ENCODE measurements at places on chromosomes 6 and 20.

DNA sequence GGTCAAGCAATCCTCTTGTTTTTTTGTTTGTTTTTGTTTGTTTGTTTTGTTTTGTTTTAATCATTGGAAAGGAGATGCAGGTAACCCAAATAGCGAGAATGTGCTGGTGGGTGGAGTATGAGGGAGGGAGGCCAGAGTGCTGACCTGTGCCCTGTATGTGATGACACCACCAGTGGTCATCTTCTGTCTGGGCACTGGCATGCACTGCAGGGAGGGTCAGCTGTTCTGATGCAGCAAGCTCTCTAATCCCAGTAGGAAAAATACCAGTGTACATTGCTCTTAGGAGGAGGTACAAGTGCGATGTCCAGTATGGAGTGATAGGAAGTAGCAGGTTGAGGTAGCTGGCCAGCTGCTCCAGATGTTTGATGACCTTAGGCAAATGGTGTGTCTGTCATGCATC lies 2.9 kb upstream of the CST1 start:
- no peak overlapping the region for H3K4me3 ChIP-seq
- peaks cover 6% of the 10 kb centered on the region for H3K4me1 ChIP-seq
- no peak for DNase-seq
- H3K36me3 ChIP-seq = no peaks in the 10 kb centered on the region
- no peak overlapping the region for H3K27ac ChIP-seq

- DNase-seq = no peak
- no peaks in the 10 kb centered on the region for H3K27me3 ChIP-seq
- H3K27ac ChIP-seq = no peak overlapping the region
- no peak overlapping the region for H3K4me3 ChIP-seq
- no peaks in the 10 kb centered on the region for H3K4me1 ChIP-seq
Observed at GRCh38 chr20:6079016-6079415, 25.2 kb upstream of the LRRN4 start.

DNA sequence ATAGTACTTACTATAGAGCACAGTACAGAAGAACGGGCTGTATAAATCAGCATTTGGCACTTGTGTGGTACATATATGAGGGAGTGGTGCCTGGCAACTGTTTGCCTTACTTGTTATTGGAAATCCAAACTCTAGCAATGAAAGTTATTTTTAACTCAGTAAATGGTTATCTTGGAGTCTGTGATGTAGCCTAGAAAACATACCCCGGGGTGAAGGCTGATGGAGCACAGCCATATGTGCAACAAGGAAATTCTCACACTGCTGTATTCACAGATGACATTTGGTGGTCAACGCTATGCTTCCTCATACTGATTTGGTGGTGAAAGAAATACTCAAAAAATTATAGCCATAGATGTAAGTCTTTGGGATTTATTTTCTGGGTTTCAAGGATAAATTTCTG lies 807.5 kb upstream of the FLRT3 start:
- H3K4me1 ChIP-seq = no peaks in the 10 kb centered on the region
- DNase-seq = no peak
- no peaks in the 10 kb centered on the region for H3K36me3 ChIP-seq
- no peaks in the 10 kb centered on the region for H3K27me3 ChIP-seq
- H3K4me3 ChIP-seq = no peak overlapping the region
- no peak overlapping the region for H3K27ac ChIP-seq

DNA sequence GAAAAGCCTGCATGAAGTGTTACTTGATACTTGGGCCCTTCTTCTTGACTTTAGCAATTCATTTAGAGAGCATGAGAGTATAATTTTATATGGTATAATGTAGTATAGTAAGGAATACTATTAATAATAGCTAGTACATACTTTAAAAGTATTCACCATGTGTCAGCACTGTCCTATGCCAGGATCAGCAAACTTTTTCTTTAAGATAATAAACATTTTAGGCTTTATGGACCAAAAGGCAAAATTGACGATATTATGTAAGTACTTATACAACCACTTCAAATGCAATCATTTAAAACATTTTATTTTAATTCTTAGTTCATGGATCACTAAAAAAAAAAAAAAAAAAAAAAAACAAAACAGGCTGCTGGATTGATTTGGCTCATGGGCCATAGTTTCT lies 163.9 kb downstream of the IBTK start:
- no peaks in the 10 kb centered on the region for H3K4me1 ChIP-seq
- DNase-seq = peak; percentile 33

DNA sequence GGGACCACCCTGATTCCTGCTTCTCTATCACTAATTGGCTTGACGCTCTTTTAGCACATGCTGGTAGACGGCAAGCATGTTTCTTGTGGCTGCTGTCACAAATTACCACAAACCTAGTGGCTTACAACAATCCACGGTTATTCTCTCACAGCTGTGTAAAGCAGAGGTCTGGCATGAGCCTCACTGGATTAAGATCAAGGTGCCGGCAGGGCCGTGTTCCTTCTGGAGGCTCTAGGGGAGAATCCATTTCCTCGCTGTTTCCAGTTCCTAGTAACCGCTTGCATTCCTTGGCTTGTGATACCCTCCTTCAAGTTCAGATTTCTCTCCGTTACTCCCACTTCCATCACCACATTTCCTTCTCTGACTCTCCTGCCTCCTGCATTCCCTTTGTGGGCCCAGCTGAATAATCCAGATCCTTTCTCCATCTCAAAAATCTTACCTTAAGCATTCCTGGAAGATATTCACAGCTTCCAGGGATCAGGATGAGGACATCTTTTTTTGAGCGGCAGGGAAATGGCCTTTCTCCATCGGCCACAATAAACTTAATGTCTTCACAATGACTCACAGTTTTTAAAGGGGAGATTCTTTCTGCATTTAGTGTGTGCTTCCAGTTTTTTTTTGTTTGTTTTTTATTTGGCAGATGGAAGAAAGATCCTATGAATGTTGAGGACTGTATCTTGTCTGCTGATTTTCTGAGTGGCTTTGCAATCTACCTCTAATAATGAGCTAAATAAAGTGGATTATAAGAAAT lies 39.9 kb downstream of the BMP6 start:
- H3K4me3 ChIP-seq = no peak overlapping the region
- H3K27ac ChIP-seq = no peak overlapping the region
- DNase-seq = peak; percentile 25

GRCh38 chr6:17998442-17998841 lies 11.0 kb upstream of the KIF13A start:
- no peaks in the 10 kb centered on the region for H3K36me3 ChIP-seq
- no peaks in the 10 kb centered on the region for H3K27me3 ChIP-seq
- no peak overlapping the region for H3K27ac ChIP-seq
- H3K4me1 ChIP-seq = peaks cover 4% of the 10 kb centered on the region

DNA sequence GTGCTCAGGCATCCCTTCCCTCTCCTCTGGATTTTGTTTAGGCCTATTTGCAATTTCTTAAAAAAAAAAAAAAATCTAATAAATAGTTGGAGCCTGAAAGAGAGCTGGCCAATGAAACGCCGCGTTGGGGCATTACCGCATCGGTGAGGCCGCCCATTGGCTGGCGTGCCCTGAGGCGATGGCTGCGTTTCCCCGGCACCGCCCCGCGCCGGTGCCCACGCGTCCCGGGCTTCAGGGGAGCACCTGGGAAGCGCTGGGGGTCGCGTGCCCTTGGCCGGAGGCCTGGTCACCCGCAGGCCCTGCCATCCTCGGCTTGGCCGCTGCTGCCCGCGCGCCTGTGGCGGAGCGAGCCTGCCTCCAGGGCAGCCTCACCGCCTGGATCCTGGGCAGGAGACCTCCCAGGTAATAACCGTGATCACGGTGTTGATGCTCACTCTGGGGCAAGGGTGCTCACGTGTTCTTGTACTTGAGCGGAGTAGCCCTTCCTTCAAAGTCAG lies 155.4 kb downstream of the NRN1 start:
- peaks cover 3% of the 10 kb centered on the region for H3K4me1 ChIP-seq
- H3K27ac ChIP-seq = no peak overlapping the region
- peak; percentile 10 for DNase-seq
- peaks cover 2% of the 10 kb centered on the region for H3K27me3 ChIP-seq
- H3K4me3 ChIP-seq = peak overlapping the region; percentile 51

DNA sequence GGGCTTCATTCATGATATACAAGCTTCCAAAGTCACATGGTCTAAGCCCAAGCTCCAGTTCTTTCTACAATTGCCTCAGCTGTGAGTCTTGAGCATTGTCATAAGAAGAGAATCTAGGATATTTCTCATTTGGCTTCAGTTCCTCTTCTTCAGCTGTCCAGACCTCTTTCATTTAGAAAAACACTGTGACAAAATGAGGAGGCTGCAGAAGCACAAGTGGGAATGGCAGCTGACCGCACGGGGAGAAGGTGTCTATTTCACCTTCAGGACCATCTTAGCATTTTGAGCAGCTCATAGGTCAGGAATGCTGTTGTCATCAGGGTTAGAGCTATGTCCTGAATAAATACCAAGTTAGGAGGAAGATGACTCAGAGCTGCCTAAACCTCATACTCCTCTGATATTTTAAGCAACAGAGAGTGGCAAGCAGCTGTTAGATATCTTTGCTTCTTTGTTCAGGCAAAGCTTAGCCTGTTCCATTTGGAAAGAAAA lies 390.1 kb upstream of the CITED2 start:
- no peak overlapping the region for H3K4me3 ChIP-seq
- DNase-seq = peak; percentile 99
- no peaks in the 10 kb centered on the region for H3K27me3 ChIP-seq

DNA sequence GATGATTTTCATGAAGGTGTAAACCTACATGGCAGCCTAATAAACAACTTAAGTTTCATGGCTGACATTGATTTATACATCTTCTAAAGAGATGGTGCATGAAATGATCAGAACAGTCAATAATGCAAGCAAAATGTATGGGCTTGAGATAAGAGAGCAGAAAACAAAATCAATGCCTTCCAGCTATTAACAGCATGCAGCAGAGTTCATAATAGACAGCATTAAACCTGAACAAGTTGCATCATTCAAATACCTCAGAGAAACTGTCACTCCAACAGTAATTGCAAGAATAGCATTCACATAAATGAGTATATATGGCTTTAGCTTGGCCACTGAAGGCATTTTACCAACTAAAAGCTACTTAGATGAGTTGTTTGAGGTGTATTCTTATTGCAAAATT lies 319.6 kb upstream of the ARID1B start:
- no peaks in the 10 kb centered on the region for H3K36me3 ChIP-seq
- DNase-seq = no peak
- H3K27me3 ChIP-seq = no peaks in the 10 kb centered on the region
- H3K27ac ChIP-seq = no peak overlapping the region
- no peak overlapping the region for H3K4me3 ChIP-seq

GRCh38 chr6:38997128-38997761 lies 51.3 kb upstream of the GLP1R start:
- H3K4me1 ChIP-seq = no peaks in the 10 kb centered on the region
- no peaks in the 10 kb centered on the region for H3K36me3 ChIP-seq
- H3K4me3 ChIP-seq = no peak overlapping the region
- no peak for DNase-seq
- H3K27me3 ChIP-seq = peaks cover 2% of the 10 kb centered on the region

GRCh38 chr6:169955731-169956437 lies 204.5 kb downstream of the ERMARD start:
- H3K4me1 ChIP-seq = no peaks in the 10 kb centered on the region
- DNase-seq = no peak
- H3K36me3 ChIP-seq = no peaks in the 10 kb centered on the region
- H3K4me3 ChIP-seq = no peak overlapping the region
- H3K27ac ChIP-seq = no peak overlapping the region

DNA sequence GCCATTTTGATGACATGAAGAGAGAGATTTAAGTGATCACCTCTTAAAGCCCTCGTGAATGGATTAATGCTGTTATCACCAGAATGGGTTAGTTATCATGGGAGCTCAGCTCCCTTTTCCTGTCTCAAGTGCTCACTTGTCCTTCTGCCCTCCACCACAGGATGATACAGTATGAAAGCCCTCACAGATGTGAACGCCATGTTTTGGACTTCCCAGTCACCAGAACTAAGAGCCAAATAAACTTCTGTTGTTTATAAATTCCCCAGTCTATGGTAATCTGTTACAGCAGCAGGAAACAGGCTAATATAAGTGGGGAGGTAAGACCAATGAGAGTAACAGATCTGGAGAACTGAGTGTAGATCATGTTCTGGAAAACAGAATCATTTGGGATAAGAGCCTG lies 493.2 kb downstream of the CDKAL1 start:
- no peak overlapping the region for H3K4me3 ChIP-seq
- no peaks in the 10 kb centered on the region for H3K27me3 ChIP-seq
- no peak for DNase-seq

All from astrocyte (in vitro differentiated cells and primary cell).